ENCODE measurements at places on chromosomes 7 and 10.

GRCh38 chr7:100865938-100866728, 1.1 kb upstream of the TRIP6 start:
- no peak for DNase-seq

GRCh38 chr10:62614389-62615157, 189.9 kb upstream of the ADO start:
- DNase-seq = no peak

GRCh38 chr10:19168584-19168983, 120.0 kb downstream of the MALRD1 start:
- no peak for DNase-seq

GRCh38 chr10:64867501-64867962, 1346.3 kb downstream of the REEP3 start:
- no peak for DNase-seq

- no peak for DNase-seq
These were observed 1.6 kb downstream of the LRRD1 start for GRCh38 chr7:92177362-92177761.

DNA sequence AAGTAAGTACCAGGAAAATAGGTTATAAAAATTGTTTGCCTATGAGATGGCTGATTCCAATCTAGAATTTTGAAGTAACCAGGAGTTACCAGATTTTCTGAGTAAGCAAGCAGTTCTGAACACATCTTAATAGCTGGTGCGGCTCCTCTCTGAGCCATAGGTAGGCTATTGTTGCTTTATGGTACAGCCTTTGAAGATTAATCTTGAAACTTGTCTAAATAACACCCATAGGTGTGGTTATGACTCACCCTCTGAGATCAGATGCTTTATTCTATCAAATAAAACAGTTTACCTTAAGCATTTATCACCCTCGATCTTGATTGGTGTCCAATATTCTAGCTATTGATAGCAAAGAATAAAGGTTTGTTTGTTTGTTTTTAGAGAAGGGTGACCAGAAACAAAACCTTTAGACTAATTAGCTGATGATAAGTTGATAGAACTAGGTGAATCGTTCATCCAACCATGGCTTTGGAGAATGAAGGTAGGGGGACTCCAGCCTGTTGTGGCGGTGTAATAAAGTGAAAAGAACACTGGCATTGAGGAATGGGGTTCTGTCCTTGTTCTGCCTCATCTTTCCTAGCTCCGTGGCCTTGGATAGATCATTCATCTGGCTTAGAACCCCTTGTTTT, 72.2 kb downstream of the VTI1A start:
- no peak for DNase-seq

- DNase-seq = no peak
These were observed 33.6 kb downstream of the SMKR1 start for GRCh38 chr7:129535896-129536295.

- DNase-seq = peak; percentile 27
These were observed at the start of gene TFPI2 for GRCh38 chr7:93890464-93891068. Gene TFPI2, minus strand, starts transcription at chr7:93890753. Its CDS starts 75 bp downstream, at chr7:93890678.

GRCh38 chr7:103832438-103832837, 157.0 kb downstream of the RELN start:
- no peak for DNase-seq

DNA sequence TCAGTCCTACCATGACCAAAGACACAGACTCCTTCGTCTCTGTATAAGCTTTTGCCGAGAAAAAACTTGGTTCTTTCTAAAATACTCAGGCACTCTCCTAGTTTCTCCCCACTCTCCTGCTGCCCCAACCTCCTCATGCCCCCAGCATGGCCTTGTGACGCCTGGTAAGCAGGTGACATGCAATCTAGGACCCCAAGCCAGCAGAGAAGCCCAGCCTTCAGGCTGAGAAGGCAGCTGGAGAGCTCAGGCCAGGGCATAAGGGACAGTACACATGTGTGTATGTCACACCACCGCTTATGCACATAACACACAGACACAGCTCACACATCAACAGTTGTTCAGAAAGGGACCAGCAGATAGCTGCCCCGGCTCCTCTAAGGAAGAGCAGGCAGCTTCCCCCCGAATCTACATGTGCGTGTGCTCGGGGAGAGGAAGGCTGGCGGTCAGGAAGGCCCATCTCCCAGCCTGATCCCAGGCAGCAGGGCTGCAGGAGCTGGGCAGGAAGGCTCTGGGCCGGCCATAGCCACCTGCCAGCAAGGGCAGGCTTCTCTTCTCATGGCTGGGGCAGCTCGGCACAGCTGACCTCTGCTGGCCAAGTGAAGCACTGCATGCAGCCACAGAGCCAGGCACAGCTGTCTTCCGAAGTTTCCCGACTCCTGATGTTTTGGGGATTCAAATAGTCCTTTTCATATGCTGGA, 8.5 kb downstream of the DDX56 start:
- DNase-seq = peak; percentile 74

DNA sequence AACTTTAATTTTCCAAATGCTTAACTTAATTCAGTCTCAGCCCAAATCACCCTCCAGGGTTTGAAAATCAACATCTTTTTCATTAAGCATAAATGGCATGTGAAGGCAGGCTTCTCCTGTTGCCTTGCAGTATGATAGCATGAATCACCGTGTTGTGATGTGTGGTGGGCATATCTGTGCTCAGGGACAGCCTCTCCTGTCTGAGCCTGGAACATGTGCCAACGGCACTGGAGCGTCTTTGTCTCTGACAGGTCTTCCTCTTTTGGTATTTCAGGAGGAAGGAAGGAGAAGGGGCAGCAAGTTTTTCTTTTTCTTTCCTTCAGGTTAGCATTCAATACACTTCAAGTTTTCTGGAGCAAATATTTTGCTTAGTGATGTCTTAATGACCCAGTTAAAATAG, 57.6 kb downstream of the LRGUK start:
- DNase-seq = no peak

GRCh38 chr7:141685285-141686023, 16.5 kb downstream of the DENND11 start:
- DNase-seq = no peak

DNA sequence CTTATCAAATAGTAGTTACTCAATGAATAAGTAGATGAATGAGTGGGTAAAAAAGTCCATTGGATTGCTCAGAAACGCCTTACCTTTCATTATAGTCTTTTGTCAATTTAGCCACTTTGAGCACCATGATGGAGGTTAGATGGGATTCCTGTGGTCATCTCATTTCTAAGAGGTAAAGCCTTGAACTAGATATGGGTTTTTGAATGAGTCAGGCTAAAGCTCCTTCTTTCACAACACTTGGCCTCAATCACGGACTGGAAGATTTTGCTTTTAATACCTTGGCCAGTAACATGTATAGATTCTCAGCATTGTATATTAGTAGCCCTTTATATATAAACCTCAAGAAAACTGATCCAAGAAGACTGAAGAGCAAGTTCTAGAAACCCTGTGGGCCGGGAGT, 99.7 kb upstream of the CCDC6 start:
- no peak for DNase-seq

- no peak for DNase-seq
These were observed 29.0 kb upstream of the ZNF273 start for GRCh38 chr7:64874114-64874513.

- no peak for DNase-seq
These were observed 45.2 kb upstream of the SPOCK2 start for GRCh38 chr10:72133517-72133916.

DNA sequence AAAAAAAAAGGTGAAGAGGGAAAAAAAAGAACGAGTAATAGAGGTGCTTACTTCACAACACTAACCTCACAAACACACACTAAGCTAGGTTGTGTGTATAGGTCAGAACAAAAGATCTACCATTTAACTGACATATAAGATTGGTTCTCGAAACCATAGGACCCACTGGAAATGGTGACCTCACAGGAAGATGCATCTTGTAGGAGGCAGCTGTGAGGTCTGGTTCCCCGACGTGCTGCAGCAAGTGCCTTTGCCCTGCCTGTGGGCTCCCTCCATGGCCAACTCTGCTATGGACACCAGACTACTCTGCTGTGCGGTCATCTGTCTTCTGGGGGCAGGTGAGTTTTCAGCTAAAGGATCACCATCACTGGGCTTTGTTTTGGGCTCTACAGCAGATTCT, 133.8 kb upstream of the PRSS1 start:
- no peak for DNase-seq

GRCh38 chr10:7409045-7409731, 1.6 kb downstream of the SFMBT2 start:
- DNase-seq = peak; percentile 12

- DNase-seq = no peak
These were observed 285.2 kb upstream of the FZD8 start for GRCh38 chr10:35927341-35927740.

- DNase-seq = no peak
These were observed 238.1 kb upstream of the ZWINT start for GRCh38 chr10:56599201-56599600.

DNA sequence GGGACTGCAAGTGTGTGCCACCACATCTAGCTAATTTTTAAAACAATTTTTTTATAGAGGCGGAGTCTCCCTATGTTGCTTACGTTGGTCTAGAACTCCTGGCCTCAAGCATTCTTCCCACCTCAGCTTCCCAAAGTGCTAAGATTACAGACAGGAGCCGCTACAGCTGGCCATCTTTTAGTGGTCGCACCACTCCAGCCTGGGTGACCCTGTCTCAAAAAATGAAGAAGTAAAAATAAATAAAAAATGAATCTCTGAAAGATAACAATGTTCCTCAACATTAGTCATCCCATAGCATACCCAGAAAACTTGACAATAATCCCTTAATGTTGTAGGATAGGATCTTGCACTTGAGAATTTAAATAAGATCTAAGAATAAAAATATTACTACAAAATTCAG, 18.2 kb downstream of the WBP1L start:
- DNase-seq = no peak

DNA sequence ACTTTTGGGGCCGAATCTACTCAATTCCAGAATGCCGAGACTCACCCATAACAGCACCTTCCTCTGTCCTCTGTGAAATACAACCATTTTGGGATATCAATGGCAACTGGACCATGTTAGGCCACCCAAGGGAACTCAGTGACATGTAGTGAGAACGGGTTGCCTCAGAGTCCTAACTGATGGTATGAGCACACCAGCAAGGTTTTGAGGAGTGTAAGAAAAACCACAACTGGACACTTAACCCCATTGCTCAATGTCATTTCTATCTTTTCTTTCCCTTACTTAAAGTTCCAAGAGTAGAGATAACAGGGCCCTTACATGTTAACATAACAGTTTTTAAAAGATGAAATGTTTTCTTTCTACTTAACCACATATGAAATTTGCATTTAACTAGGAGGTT, 67.1 kb downstream of the TNS3 start:
- no peak for DNase-seq

DNA sequence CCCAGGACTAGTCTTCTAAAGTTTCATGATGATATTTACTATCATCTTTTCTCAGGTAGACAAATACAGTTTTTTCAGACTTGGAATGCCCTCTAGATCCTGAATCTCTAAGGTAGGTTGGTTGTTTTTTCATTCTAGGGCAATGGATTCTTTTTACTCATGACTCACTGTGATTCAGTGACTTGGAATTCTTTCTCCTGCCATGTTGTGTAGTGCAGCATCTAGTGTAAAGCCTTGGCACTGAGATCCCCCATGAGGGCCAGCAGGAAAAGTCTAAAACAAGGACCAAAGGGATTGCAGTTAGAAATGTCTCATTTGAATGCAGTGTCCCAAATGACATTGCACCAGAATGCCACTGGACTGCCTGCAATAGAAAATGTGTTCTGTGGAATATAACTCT, 430.4 kb downstream of the NEBL start:
- no peak for DNase-seq

DNA sequence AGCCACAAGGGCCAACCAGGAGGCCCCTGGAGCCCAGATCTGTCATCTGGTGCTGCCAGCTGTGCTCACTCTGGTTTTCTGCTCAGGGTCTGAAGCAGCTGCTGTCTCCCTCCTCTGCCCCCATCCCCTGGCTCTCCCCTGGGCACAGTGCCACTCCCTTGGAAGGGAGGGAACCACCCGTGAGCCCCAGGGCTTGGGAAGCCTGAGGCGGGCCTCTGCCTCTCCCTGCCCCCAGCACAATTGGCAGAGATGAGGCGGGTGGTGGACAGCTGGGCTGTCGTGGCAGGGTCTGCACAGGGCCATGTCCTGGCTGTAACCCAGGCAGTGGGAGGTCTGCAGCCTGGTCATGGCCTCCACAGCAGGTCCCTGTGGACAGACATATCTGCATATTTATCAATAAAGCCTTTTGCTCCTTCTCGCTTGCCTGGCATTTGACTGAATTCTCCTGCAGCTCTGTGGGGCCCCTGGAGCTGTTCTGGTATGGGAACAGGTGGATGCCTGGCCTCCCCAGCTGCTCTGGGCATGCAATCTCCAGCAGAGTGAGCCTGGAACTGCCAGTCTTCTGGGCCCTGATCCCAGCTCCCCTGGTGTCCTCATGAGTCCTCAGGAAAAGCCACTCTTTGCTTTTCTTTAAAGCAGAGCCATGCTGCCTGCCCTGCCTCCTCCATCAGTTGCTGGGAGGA, 1.6 kb upstream of the ANKRD2 start:
- no peak for DNase-seq

GRCh38 chr10:76024460-76025123, 593.2 kb downstream of the LRMDA start:
- DNase-seq = no peak

GRCh38 chr7:140222814-140223213, 46.0 kb upstream of the KDM7A start:
- DNase-seq = no peak

DNA sequence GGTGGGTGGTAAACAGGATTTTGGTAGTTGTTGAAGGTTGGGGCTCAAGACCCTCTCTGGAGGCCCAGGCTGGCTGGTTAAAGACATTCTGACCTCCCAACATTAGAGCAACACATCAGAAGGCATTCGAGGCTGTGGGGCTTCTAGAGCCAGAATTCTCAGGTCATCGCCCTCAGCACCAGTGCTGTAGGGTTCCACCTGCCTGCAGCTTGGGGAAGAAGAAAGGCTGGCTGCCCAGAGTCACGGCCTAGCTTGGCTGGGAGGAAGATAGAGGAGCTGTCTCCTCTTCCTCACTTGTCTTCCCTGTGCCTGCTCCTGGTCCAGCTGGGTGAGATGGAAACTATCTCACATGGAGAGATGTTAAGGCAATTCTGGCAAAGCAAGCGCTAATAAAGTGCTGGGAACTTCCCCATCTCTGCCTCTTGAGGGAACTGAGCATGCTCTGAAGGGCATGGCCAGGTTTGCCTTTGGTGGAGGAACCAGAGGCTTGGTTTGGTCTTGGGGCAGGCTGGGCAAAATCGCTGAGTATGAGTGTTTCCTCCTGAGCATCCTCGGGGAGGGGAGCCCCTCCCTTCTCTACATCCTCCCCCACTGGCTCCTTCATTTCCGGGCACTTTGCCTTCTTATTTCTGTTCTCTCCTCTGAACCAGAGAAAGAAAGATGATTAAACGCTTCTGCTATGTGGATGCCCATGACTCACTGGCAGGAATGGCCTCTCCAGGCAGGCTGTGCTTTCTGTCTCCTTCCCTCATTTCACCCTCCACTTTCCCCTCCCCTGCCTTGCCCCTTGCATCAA, 509.0 kb upstream of the PODXL start:
- DNase-seq = no peak

GRCh38 chr7:98252425-98253054, 508 bp upstream of the TECPR1 start:
- no peak for DNase-seq

GRCh38 chr7:146656988-146657387, 540.4 kb downstream of the CNTNAP2 start:
- DNase-seq = no peak

GRCh38 chr10:117865945-117866344, 180.8 kb downstream of the RAB11FIP2 start:
- DNase-seq = no peak

Data from neural crest cell (in vitro differentiated cells).